Liver (tissue), 10 donors: ENCODE measurements at places on chromosomes 1 and 21. TPM values are rescaled to one million over a fixed set of nuclear protein-coding genes. Genes with fewer than 3 reads are reported as not detected.
A peak's percentile ranks its signal among the peaks of the same experiment; 100 is the strongest.

MPZ gene
- 1.0 TPM for total RNA-seq

SELENBP1 gene
- total RNA-seq: 152 TPM

ACTL8 gene
- total RNA-seq: not detected

PDZK1 gene
- 85.4 TPM for total RNA-seq

SPATA17 gene
- 0.08 TPM for total RNA-seq

SPRR1A gene
- not detected for total RNA-seq

DNA sequence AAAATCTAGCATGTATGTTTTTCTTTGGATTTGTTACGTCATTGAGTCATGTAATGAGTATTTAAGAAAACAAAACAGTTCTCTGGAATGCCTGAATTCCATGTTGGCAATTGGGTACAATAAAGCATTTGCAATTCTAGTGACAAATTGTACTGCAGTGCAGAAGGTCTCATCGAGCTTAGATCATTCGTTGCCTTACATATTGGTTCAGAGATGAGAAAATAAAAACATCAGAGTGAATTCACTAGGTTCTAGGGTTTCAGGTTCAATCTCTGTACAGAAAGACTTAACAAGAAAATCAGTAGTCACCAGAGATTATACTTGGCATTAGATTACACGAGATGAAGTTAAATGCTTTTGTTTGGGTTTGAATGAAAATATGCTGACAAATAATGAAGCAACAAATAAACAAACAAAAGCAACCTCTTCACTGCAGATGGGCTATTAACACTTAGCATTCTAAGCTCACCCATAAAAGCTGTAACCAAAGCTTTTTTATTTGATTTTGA lies 124.7 kb downstream of the RYR2 start:
- no peak for DNase-seq
- H3K36me3 ChIP-seq: no peaks in the 10 kb centered on the region
- H3K4me1 ChIP-seq: no peaks in the 10 kb centered on the region

- peaks cover 5% of the 10 kb centered on the region for H3K36me3 ChIP-seq
- H3K27me3 ChIP-seq: no peaks in the 10 kb centered on the region
- H3K4me1 ChIP-seq: peaks cover 8% of the 10 kb centered on the region
- no peak overlapping the region for H3K4me3 ChIP-seq
Observed at GRCh38 chr1:19360843-19361610, 48.9 kb downstream of the SLC66A1 start.

GRCh38 chr1:6328091-6328490 lies 65.5 kb downstream of the ACOT7 start:
- DNase-seq: no peak
- H3K27ac ChIP-seq: no peak overlapping the region
- H3K36me3 ChIP-seq: peaks cover 2% of the 10 kb centered on the region
- no peaks in the 10 kb centered on the region for H3K27me3 ChIP-seq
- no peak overlapping the region for H3K4me3 ChIP-seq

- no peak overlapping the region for H3K4me3 ChIP-seq
- H3K27ac ChIP-seq: no peak overlapping the region
- H3K36me3 ChIP-seq: no peaks in the 10 kb centered on the region
- no peaks in the 10 kb centered on the region for H3K27me3 ChIP-seq
- no peak for DNase-seq
- H3K4me1 ChIP-seq: no peaks in the 10 kb centered on the region
Observed at GRCh38 chr1:73998348-73998959, 199.5 kb downstream of the LRRIQ3 start.

GRCh38 chr1:5991381-5992025 lies 722 bp downstream of the NPHP4 start:
- no peaks in the 10 kb centered on the region for H3K27me3 ChIP-seq
- DNase-seq: no peak
- no peak overlapping the region for H3K4me3 ChIP-seq
- H3K4me1 ChIP-seq: peaks cover 8% of the 10 kb centered on the region
- H3K36me3 ChIP-seq: no peaks in the 10 kb centered on the region
- peak overlapping the region; percentile 65 for H3K27ac ChIP-seq

- H3K4me3 ChIP-seq: no peak overlapping the region
- H3K36me3 ChIP-seq: no peaks in the 10 kb centered on the region
- H3K4me1 ChIP-seq: peaks cover 33% of the 10 kb centered on the region
- H3K27me3 ChIP-seq: no peaks in the 10 kb centered on the region
- H3K27ac ChIP-seq: peak overlapping the region; percentile 75
Observed at GRCh38 chr1:36160949-36161485, 5.1 kb downstream of the MAP7D1 start.
